Esophagus squamous epithelium (tissue), 5 donors: ENCODE measurements at places on chromosomes 2 and 18.

GRCh38 chr2:197030090-197030489 lies 103.6 kb upstream of the PGAP1 start:
- no peak for DNase-seq

- no peak for DNase-seq
Measured at GRCh38 chr2:48339451-48339850, 190.5 kb upstream of the STON1 start.

- no peak for DNase-seq
Measured at GRCh38 chr2:32835148-32835547, 111.6 kb upstream of the LTBP1 start.

DNA sequence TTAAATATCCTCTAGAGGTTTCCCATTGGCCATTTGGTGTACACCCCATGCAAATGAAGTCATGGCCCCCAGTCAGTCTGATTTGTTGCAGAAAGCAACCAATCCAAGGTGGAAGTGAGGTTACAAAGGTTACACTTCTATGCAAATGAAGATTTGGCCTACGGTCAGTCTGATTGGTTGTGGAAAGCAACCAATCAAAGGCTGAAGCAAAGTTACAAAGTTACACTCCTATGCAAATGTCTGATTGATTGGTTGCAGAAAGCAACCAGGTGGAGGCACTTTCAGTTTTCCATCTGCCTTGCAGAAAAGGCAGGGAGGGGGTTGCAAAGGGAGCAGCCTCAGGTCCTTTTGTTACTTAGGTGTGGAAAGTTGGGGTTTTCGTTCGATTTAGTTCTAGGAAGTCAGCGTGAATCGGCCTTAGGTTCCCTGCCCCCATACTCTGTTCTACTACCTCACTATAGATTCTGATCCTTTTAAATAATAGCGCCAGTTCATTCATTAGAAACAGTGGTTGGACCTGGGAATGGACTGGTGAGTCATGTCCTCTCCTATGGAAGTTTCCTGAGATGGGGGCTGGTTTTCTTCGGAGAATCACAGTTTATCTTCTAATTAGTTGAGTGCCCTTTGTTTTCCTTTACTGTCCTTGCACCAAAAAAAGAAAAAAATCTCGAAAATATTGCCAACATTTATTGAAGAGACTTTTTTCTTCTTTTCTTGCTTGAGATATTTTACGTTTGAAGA lies 279.5 kb downstream of the AGAP1 start:
- no peak for DNase-seq

DNA sequence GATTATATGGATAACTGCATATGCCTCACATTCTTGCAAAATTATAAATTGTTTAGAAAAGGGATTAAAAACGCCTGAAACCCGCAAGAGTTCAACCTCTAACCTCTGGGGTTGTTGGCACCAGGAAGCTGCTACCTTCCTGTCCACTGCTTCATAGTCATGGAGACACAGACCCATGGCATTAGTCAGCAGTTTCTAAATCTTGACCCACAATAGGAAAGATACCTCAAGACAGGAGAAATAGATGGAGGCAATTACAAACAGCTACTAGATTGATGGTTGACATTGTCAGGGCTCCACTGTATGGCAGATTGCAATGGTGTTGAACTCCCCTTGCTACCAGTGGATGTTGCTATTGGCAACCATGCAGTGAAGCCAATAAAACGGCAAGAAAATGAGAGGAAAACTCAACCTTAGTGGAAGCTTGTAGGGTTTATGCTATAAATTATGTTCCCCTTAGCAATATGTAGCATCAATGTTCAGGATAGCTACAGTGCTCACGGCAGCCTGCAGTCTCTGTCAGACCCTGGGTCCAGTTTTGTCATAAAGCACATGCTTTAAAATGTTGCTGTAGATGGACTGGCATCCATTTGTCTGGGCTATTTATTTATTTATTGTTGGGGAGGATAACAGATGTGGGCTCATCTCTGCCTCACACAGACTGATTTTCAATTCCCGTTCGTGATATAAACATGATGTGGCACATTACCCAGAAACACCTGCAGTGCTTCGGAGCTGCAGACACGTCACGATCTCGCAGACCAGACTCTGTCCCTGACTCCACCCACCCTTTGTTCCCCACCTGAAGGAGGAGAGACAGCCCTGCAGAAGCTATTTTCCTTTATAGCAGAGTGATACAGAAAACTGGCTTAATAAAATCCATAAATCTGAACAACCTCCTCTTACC lies 233.4 kb downstream of the AGPS start:
- no peak for DNase-seq

DNA sequence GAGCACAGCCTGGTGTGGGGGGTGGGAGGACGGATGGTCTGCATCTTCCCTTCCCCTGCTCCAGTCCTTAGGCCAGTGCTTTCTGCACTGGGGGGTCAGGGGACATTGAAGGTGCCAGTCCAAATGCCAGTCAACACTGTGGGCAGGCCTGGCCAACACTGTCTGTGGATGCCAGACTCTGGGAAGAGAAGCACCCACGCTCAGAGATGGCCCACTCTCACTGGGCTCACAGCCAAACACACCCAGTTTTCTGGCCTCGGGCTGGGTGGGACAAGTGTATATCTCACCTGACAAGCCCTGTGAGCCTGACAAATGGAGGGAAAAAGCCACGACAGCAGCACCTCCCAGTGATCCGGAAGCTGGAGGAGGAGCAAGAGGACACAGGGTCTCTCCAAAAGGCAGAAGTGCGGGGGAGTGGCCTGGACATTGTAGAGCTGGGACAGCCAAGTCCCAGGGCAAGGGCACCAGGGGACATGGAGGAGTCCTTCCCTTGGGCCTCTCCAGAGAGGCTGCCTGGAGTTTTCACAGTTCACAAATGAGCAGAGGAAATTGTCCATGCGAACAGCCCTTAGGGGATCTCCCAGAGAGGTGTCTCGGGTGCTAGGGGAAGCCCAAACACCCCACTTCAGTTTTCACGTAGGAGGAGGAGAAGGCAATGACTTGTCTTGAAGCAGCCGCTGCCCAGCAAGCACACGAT lies 79.3 kb downstream of the SDC1 start:
- no peak for DNase-seq

DNA sequence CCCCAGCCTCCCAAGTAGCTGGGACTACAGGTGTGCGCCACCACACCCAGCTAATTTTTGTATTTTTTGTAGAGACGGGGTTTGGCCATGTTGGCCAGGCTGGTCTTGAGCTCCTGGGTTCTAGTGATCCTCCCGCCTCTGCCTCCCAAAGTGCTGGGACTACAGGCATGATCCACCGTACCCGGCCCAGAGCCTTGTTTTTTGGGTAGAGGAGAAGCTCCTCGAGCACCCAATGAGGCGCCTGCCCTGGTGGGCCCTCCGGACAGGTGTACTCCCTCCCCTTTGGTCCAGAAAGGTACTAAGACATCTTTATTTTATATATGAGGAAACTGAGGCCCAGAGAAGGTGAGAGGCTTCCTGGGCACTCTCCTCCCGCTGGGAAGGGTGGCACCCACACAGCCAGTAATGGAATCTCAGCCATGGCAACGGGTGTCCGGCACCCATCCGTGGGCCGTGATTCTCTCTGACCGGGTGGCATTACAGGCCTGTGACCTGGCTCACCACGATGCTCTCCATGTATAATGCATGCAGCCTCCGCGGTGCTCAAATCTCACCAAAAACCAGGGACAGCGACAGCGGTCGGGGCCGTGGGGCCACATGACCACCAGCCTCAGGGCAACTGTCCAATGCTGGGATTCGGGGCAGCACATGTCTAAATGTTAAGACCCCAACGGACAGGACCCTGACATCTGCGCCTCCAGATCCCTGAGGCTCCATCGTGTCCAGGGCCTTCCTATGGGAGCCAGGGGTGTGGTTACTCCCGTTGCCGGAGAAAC lies 16.8 kb upstream of the KLHL30 start:
- no peak for DNase-seq

DNA sequence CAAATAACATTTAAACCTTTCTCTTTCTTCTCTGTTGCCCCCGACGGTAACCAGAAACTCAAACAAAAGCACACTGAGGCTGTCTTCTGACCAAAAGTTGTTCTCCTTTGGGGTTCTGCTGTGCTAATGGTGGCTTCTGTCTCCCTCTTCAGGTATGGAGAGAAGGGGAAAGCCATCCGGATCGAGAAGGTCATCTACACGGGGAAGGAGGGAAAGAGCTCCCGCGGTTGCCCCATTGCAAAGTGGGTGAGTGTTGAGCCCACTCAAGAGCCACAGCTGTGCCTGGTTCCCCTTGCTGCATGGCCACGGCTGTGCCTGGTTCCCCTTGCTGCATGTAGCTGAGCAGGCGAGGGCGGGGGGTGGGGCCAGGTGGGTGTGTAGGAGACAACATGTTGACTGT lies 67.4 kb downstream of the BOLA3 start:
- no peak for DNase-seq

GRCh38 chr2:189673661-189674373 lies 653 bp upstream of the ANKAR start:
- DNase-seq = no peak

DNA sequence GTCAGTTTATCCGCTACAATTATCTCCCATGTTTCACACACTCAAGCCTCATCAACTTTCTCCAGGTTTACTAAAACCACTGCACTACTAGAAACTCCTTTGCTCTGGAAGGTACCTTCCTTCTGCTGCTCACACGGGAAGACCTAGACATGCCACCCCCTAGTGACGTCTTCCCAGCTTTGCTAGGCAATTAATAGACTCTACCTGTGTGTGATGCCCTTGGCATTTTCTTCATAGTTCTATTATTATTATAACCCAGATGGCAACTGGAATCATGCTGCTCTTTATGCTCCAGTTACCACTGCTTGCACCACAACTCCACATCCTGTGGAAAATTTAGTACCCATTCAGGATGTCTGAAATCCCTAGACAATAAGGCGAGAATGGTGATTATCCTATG lies 42.4 kb downstream of the CACNB4 start:
- no peak for DNase-seq

DNA sequence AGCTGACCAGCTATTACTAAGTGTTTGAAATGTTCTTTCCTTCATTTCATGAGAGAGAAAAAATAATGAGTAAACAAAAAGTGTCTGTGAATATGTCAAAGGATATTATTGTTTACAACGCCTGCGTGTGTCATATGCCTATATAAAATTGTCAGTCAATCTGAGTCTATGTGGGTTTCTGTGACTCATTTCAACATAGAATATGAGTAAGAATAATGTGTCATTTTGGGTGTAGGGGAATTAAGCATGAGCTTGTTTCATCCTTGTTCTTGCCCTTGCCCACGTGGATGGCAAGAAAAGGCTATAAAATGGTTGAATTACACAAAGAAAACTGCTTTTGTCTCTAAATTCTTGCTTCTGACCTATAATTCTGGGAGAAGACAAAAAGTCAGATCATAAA lies 466.0 kb downstream of the PTH2R start:
- DNase-seq = no peak

- DNase-seq = no peak
Measured at GRCh38 chr2:180520206-180520605, 460.2 kb upstream of the UBE2E3 start.

DNA sequence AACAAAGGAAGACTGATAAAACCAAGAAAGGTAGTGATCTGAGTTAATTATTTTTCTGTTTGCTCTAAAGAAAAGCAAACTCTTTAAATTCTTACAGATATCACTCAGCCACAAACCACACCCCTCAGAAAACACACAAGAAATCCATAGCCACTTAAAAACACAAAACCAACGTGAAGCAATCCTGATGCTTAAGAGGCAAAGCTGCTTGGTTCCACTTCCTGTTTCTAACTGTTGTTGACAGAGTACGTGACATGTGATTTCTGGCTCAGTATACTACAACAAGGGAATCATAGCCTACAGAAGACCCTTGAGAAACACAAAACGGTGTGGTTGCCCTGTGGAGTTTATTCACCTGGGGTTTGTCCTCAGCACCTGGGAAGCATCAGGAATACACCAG lies 240.9 kb upstream of the APCDD1 start:
- DNase-seq = no peak

GRCh38 chr18:12658426-12659138 lies 675 bp upstream of the SPIRE1 start:
- DNase-seq = no peak

GRCh38 chr2:191105082-191105481 lies 45.7 kb downstream of the STAT4 start:
- DNase-seq = no peak

- DNase-seq = no peak
Measured at GRCh38 chr2:161104054-161104553, 56.1 kb upstream of the TANK start.

- no peak for DNase-seq
Measured at GRCh38 chr2:215355801-215356200, 43.9 kb downstream of the ATIC start.

- DNase-seq = no peak
Measured at GRCh38 chr2:217451666-217452065, 551.1 kb downstream of the TNS1 start.

DNA sequence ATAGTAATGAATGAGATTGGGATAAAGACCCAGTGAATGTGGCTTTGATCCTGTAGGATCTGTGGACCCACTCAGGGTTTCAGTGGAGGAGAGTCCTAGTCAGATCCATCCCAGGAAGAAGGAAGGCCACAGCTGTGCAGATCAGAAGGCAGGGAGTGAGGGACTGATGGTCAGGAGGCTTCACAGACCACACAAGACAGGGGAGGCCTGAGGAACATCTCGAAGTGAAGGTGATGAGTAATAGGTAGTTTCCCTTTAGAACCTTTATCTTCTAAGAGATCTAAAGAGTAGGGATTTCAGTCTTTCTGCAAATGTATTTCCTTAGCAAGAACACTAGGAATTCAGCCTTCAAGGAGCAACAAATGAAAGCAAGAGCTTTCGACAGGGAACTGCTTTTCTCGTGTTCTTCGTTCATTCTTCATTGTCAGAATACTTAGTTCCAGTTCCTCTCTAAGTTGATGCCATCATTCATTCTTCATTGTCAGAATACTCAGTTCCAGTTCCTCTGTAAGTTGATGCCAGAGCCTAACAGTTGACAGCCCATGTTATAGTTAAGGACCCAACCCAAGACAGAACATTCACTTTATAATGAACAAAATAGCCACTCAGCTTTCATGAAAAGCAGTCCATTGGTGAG lies 150.2 kb upstream of the EPAS1 start:
- DNase-seq = no peak

DNA sequence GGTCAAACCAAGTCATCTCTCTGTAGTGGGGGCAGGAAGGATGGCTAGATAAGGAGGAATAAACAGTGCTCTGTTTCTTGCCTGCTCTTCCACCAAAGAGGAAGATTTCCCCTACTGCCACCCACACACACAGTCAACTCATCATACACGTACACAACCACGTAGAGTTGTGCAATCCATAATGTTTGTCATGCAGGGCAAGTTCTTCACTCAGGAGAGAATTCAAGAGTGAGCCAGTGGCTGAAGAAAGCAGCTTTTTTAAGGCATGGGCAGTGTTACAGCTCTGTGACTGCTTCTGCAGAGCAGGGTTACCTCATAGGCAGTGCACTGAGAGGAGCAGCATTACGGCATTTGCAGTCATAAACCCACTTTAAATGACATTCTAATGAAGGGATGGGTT lies 283.0 kb downstream of the RND3 start:
- DNase-seq = no peak
